NCI-H1694 (cell line): ENCODE measurements at places on chromosomes 4 and X.

DNA sequence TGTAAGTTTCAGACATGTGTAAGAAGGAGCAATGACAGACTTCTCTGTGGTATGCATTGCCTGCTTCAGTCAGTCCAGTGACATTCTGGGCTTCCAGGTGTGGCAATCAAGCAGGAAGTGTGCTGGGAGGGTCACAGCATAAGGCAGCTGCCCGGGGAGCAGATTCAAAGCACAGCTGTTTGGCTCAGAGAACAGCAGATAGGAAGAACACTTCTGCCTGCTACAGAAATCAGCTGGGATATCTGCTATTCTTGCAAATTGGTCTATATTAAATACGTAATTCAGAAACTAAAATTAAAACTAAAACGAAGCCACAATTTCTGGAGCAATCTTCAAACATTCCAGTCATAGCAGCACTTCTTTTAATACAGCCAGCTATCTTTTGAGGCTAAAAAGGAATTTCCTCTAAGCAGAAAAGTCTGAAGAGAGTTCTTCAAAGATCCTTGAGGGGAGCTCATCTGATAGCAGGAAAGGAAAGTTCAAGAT lies 47.5 kb upstream of the GALNT7 start:
- DNase-seq, result no peak

DNA sequence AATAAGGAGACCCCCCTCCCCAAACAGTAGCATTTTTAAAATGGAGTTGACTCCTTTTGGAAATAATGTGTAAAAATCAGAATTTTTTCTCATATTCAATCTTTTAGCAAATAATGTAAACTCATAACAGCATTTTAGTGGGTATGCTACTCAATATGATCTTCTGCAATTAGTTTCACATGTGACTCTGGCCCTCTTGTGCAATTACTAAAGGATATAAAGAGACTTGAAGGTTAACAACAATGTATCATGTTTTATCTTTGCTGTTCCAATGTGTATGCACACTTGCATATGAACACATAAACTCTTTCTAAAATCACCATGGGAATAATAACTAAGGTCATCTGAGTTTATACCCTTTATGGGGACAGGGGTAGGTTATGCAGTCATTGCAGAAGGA lies 39.9 kb upstream of the RXFP1 start:
- no peak for DNase-seq

DNA sequence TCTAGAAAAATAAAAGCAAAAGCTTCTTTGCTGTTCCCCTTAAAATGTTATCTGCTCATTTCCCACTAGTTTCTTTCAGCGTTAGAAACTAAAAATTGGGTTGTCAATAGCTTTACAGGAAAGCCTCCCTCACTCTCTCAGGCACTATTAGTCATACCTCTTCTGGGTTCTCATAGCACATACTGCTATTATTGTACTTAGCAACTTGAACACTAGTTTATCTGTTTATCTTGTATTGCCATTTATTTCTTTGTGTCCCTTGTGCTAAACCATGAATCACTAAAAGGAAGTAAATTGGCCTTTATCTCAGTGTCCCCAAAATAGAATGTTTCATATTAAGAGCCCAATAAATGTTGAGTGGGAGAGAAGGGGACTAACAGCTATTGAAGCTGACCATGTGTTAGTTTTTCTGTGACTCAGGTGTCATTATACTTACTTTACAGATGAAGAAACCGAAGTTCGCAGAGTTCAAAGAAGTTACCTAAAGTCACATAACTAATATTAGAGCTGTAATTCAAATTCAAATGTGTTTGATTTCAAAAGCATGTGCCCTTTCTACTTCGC lies 124.8 kb upstream of the CITED1 start:
- DNase-seq, result no peak

GRCh38 chrX:55908661-55909212 lies 191.2 kb downstream of the RRAGB start:
- DNase-seq, result no peak

DNA sequence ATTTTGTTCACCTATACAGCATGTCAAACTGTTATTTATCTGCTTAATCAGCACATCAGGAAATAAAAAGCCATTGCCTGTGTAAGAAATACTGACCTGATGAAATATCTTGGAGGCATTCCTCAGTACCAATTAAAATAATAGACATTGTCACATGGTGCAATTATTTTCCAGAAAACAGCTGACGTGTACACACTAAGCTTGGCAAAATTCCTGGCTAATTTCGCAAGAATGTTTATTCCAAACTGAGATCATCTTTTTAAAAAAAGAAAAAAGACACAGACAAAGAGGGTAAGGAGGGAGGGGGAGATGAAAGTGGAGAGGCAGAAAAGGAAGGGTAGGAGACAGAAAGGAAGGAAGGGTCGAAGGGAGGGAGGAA lies 61.9 kb upstream of the NFKB1 start:
- DNase-seq, result peak; percentile 59

DNA sequence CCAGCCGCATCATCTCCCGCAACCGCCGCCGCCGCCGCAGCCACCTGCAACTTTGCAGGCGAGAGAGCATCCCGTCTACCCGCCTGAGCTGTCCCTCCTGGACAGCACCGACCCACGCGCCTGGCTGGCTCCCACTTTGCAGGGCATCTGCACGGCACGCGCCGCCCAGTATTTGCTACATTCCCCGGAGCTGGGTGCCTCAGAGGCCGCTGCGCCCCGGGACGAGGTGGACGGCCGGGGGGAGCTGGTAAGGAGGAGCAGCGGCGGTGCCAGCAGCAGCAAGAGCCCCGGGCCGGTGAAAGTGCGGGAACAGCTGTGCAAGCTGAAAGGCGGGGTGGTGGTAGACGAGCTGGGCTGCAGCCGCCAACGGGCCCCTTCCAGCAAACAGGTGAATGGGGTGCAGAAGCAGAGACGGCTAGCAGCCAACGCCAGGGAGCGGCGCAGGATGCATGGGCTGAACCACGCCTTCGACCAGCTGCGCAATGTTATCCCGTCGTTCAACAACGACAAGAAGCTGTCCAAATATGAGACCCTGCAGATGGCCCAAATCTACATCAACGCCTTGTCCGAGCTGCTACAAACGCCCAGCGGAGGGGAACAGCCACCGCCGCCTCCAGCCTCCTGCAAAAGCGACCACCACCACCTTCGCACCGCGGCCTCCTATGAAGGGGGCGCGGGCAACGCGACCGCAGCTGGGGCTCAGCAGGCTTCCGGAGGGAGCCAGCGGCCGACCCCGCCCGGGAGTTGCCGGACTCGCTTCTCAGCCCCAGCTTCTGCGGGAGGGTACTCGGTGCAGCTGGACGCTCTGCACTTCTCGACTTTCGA lies 654 bp downstream of the ATOH1 start:
- no peak for DNase-seq

GRCh38 chrX:7252013-7252610 lies 104.2 kb upstream of the PUDP start:
- DNase-seq, result no peak

- no peak for DNase-seq
Observed at GRCh38 chr4:51907006-51907669, 64.2 kb downstream of the DCUN1D4 start.

- no peak for DNase-seq
Observed at GRCh38 chr4:66097218-66097617, 426.9 kb upstream of the EPHA5 start.

DNA sequence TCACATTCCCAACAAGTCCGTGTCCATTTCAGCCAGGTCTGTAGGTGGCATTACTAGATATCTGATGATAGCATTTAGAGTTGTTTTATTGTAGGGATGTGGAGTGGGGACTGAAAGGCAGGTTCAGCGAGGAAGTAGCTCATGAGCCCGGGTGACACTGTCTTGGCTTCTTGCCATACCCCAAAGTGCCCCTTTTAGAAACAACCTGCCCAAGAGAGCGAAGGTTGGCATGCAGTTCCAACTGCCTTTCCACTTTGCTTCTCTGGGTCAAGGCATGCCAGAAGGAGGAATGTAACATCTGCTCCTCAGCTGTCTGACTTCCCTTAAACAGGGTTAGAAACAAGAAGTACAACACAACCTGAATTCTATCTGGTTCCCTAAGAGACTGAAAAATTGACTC lies 9.0 kb downstream of the GRIA3 start:
- no peak for DNase-seq

DNA sequence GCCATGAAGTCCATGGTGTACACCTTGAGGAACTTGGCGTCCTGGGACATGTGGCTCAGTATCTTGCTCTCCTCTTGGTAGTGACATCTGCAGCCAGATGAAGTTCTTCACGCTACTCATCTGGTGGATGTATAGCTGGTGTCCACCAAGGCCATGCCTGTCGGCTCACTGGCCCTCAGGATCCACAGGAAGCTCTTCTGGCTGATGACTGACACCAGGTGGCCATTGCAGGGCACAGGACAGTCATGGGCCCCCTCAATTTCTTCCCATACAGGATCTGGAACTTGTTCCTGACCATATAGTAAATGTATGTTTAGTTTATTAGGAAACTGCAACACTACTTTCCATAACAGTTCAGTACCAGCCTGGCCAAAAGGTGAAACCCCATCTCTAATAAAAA lies 10.3 kb upstream of the CLCN5 start:
- DNase-seq, result no peak

DNA sequence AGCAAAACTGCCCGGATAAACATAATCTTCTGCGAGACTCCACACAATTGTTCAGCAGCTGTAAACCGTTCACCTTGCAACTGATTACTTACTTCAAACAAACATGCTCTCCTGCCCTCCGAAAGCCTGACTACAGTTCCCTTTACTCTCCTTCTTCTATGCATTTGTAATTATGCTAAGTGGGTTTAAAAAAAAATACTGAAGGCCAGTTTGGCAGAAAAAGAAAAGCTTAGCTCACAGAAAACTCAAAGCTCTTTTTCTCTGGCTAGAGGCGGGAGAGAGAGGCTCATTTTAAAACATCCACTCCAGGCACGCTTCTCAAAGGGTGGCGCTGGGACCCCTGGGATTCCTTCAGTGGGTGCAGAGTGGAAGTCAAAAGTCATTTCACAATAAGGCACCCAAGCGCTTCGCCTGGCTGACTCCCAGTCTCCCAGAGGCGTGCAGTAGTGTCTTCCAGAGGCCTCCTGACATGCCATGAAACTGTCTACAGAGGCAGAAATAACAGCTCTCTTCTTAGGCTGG lies 1.9 kb downstream of the DHRSX start:
- no peak for DNase-seq

DNA sequence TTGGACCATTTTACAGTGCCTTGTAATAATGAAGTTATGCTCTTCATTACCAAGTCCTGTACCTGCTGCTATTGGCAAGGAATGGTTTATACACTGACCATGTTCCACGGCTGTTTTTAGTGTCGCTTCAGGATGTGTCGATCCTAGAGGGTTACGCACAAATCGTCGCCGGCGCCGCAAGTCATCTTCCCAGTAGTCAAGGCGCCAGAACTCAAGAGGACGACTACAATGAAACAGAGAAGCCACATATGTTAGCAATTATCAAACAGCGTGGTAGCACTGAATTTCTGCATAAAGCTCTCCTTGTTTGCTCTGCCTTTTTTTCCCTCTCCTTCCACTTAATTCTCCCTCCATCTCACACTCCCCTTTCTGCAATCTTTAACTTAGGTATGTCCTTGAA lies 17.0 kb downstream of the MAB21L2 start:
- DNase-seq, result peak; percentile 18

- DNase-seq, result no peak
Observed at GRCh38 chr4:39263895-39264294, 81.6 kb downstream of the WDR19 start.

DNA sequence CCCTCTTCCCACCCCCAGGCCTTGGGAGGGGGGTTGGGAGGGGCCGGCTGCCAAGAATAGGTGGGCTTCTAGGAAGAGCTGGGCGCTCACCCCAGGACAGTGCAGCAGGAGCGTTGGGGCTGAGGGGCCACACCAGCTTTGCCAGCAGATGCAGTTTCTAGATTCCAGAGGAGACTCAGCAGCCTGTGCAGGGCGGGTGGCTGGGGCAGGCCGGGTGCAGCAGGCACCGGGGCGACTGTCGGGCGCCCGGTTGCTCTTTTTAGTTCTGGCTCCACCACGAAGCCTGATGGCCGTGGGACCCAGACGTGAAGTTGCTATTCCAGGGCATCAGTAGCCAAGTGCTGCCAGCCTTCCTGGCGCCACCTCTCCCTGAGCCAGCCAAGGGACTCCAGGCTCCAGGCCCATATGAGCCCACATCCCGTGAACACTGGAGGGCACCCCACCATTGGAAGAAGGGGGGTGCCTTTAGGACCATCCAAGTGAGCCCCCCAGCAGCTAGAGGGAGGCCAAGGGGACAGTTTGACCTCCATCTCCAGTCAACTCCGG lies 5.8 kb downstream of the SSR4 start:
- DNase-seq, result no peak

DNA sequence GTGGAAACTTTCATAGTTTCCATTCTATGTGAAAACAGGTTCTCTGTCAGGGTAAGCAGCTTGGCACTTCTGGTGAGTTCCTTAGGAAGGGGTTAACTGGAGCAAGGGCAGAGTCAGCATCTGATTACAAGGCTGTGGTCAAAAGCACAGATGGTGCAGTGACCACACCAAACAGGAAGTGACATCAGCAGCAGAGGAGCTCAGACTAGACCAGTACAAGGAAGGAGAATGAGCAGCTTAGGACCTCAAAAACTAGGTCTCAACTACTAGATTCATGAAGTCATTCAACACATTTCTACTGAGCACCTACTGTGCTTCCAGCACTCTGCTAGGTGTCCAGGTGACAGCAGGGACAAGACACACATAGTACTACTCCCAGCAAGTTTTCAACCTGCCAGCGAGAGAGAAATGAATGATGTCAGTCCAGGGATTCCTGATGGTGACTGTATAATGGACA lies 130.2 kb downstream of the AMELX start:
- DNase-seq, result no peak

DNA sequence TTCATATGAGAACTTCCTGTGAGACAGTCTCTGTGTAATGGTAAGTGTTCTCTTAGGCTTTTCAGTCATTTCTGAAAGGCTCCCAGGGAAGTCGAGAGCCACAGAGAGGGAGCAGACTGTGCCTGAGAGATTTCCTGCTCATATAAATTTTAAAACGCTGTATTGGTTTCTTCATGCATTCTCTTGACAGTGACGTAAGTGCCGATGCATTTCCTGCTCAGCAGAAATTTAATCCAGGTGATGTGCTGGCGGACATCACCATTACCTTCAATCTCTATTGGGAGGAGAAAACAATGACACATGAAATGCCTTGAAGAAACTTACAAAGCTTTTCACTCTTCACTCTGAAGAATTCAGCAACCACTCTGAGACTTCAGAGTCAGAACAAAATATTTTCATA lies 383.6 kb downstream of the BMPR1B start:
- no peak for DNase-seq

GRCh38 chrX:136496186-136496763 lies 1.1 kb upstream of the HTATSF1 start:
- no peak for DNase-seq

DNA sequence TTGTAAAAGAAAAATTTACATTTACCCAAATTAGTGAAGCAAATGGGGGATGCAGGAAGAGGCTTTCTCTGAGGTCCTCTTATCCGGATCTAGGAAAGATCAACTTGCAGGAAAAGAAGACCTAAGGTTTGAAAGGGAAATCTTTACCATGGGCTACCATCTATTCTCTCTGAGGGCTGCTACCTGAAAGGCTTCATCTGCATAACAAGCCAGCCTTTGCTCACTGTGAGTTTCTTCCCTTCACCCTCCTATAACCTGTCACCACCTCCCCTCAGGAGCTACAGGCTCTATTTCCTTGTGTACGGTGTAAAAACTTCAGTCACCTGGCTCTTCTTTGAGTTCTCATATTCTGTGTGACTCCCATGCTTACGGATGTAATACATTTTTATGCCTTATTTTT lies 118.6 kb upstream of the BEND4 start:
- DNase-seq, result no peak

- no peak for DNase-seq
Observed at GRCh38 chr4:102815981-102816380, 11.4 kb downstream of the UBE2D3 start.
